Stimulated activated CD4-positive, alpha-beta T cell treated with anti-CD3 and anti-CD28 coated beads, Interleukin-1b, Interleukin-23, amount 100 ng/mL, for 48 hours (primary cell): ENCODE measurements at places on chromosomes 7 and 10.

GRCh38 chr10:27890971-27891370 is 107.9 kb downstream of the ODAD2 start:
- DNase-seq, result no peak

- no peak for DNase-seq
Measured at GRCh38 chr10:119734396-119735332, 8.8 kb downstream of the INPP5F start.

DNA sequence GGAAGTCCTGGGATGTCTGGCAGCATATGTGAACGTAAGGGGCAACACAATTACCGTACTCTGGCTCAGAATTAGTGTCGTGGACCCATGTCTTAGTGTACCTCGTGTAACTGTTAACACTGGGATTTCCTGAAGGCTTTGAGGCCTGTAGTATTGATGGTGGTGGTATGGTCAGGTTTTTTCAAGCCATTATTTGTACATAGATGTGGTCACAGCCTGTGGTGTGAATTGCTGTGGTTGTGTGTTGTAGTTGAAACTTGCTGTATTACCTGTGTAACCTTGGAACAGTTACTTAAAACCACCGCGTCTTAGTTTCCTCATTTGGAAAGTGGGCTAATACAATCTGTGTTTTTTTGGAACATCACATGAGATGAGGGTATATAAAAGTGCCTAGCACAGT is 5.3 kb downstream of the EXOC4 start:
- no peak for DNase-seq

- no peak for DNase-seq
Measured at GRCh38 chr7:2172311-2173188, 60.2 kb downstream of the MAD1L1 start.

- DNase-seq, result no peak
Measured at GRCh38 chr7:45974540-45975360, 53.7 kb upstream of the IGFBP3 start.

DNA sequence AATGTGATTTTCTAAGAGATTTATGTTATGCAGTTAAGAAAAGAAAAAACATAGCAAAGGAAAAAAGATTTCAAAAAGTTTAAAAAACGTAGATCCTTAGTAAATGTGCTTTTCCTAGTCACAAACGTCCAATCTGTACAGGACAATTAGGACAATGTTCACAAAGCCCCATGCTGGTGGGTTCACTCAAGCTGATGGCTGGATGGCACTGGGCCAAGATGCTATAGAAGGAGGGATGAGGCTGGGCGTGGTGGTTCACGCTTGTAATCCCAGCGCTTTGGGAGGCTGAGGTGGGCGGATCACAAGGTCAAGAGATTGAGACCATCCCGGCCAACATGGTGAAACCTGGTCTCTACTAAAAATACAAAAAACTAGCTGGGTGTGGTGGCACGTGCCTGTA is 22.1 kb downstream of the SVIL start:
- DNase-seq, result no peak

- no peak for DNase-seq
Measured at GRCh38 chr7:143234533-143234875, 12.7 kb downstream of the TAS2R40 start.

DNA sequence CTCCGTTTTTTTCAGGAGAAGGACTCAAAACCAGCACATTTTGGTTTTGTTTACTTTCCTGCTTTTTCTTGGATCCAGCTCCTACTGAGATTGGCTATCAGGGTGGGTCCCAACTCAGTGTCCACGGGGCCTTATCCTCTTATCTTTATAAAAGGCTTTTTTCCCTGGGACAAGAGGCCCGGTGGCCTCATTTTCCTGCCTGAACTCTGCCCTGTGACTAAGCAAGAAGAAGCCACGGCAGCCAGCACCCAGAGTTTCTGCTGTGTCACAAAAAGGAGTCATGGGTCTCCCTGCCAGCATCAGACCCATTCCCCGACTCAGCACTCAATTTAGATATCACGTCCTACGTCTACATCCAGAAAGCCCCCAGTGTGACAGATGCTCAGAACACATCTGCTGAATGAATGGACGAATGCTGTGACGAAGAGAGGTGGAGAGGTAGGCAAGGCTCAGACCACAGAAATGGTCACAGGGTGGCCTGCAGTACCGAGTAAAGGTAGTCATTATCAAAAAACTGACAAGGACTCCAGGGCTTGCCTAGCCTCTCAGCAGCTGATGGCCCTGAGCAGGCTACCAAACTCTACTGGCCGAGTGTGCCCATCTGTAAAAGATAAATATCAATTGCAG is 16.7 kb downstream of the DLG5 start:
- DNase-seq, result no peak

DNA sequence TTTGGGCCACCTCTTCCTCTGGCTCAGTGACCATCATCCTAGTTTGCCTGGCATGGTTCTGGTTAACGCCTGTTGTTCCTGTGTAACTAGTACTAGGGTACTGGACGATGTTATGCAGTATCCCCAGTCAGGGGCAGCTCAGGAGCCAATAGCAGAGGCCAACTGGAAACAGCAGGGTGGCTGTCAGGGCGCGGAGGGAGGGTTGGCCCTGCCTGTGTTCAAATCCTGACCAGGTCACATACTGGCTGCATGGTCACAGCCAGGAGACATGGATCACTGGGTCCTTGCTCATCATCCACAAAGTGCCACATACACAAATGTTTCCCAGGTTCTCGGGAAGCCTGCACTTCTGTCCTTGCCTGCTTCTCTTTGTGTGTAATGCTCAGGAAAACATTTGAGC is 12.3 kb upstream of the RBP3 start:
- DNase-seq, result no peak

GRCh38 chr7:25615593-25615992 is 387.3 kb upstream of the NPVF start:
- DNase-seq, result no peak

GRCh38 chr7:124662937-124663336 is 102.7 kb downstream of the GPR37 start:
- no peak for DNase-seq

DNA sequence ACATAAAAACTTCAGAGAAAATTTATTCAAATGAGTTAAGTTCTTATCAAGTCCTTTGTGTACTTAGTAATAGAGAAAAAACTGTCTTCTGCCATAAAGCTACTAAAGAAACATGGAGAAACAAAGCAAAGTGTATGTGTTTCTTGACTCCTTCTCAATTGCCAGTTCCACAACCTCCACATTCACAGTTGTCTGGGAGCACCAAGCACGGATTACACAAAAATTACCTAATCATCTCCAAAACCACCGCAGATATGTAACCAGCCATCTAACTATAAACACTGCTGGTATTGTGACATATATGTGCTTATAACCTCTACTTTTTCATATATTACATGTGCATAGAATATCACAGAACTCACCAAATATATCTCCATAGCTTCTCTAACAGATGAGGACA is 23.1 kb downstream of the MAGI2 start:
- no peak for DNase-seq

GRCh38 chr7:99822731-99823718 is 4.8 kb upstream of the CYP3A43 start:
- DNase-seq, result no peak

DNA sequence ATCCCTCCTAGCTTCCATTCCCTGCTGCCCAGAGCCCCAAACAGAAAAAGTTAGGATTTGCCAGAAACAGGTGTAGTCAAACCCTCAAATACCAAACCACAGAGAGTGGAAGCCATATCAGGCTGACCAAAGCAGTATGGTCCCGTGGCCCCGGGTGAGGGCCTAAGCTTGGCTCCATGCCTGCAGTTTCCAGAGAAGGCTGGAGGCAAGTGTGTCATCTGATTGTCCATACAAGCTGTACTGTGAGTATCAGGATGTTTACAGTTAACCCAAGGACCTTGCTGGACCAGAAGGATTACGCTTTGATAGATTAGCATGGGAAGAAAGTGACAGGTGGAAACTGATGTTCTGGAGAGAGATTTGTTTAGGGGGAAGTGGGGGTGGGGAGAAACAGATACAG is 96.3 kb downstream of the PRKAG2 start:
- no peak for DNase-seq

GRCh38 chr10:111379534-111380187 is 302.8 kb downstream of the ADRA2A start:
- no peak for DNase-seq
